ENCODE measurements at places on chromosomes 5 and 9.

DNA sequence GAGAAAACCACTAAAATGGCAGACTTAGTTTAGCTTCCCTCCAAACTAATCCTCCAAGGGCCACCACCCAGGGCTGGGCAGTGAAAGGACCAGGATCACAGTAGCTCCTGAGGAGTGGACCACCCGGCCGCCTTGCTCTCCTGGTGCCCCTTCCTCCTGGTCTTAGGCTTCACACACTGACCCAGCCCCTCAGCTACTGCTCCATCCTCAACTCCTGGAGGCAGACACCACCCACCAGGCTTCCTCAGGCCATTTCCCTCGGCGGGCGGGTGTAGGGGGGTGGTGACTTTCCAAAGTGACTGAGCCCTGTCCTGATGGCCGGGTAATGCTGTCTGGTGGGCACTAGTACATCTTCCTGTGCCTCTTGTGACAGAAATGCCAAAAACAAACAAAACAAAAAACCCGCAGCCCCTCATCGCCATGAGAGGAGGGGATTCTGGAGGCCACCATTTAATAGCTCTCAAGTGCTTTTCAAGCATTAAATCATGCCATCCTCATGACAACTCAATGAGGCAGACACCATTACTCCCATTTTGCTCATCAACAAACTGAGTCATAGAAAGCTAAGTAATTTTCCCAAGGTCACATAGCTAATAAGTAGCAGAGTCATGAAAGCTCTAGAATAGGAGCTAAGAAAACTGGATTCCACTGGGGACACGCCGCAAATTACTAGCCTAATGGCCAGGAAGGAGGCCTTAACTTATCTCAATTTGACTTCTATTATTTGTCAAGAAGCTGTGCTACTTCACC, 91.3 kb upstream of the LRRTM2 start:
- DNase-seq = no peak

DNA sequence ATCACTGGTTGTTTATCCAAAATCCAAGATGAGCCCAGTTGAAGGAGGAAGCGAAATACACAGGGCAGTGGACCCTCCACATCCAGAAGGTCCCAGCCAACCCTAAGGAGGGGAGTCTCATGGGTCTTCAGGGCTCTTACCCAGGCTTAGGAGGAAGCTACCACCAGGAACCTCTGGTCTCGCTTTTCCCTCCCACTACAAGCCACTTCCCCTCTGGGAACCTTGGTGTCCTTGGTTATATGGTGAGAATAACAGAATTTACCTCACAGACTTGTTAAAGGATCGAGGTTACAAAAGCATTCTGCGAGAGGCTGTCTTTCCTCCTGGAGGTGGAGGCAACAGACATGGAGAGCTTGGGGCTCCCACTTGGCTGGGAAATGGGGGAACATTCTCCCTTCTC, 3.4 kb downstream of the HIGD2A start:
- no peak for DNase-seq

DNA sequence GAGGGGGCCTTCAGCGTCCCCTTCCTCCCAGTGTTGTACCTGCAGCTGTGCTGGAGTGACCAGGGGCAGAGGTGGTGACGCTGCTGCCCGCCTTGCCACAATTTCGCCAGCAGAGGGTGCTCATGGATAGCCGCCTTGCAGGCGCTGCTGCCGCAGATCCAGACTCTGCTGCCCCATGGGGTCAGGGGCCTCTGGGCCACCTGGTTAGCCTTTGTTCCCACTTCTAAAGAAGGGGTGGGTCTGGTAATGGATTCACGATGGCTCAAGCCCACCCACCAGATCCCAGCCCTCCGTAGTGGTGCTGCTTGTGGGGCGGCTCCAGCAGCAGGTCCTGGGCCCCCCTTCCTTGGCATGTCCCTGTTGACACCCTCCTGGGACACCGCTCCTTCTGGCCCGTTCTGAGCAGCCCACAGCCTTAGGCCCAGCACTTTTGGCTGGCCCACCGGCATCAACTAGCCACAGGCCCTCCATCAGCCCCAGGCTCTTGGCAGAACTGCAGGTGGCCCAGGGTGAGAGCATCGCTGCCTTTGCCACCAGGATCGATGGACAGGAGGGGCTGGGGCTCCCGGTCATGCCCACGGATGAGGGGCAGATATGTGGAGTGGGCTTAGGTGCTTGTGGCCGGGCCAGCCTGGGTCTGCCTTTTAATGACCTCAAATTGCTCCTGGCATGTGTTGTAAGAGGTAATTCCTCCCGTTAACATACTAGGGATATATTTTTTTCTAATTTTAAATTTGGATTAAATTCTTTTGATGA, 57.2 kb downstream of the COL5A1 start:
- peak; percentile 74 for DNase-seq

GRCh38 chr9:99459919-99460318, 237.8 kb downstream of the SEC61B start:
- DNase-seq = peak; percentile 32

- no peak for DNase-seq
Observed at GRCh38 chr5:170121321-170121720, 15.6 kb downstream of the FOXI1 start.

DNA sequence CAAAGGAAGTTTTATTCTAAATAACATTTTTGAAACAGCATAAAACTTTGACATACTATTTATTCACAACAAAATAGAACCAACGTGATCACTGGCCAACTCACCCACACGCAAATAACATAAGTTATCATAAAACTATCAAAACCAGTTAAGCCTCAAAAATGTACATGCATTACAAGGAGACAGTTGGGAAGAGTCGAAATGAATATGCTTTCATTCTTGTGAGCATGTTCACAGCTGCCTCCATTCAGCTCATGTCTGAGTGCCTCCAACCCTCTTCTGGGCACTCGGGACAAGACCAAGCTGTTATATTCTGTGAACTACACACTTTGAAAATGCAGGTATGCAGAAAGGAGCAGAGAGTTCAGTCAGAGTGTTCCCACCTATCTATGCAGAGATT, 284.9 kb downstream of the BNC2 start:
- no peak for DNase-seq

DNA sequence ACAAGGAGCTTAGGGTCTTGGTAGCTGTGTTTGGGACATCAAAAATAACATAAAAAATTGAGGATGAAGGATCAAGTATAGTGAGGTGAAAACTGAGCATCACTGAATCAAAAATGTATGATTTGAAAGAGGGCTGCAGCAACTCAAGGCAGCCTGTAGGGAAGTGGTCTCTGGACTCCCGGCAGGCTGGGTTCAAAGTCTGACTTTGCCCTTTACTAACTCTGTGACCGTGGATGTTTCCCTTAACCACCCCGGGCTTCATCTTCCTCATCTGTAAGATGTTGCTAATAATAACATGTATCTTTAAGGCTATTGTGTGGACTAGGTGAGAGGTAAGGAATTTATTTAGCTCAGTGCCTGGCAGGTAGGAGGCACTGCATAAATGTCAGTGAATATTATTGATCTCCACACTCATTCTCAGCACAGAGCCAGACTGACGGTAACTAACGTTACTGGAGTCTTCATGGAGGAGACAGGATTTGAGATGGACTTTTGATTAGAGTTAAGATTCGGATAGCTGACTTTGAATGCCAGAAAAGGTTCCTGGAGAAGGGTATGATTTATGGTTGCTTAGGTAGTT, 367.3 kb downstream of the NDUFS4 start:
- DNase-seq = no peak

DNA sequence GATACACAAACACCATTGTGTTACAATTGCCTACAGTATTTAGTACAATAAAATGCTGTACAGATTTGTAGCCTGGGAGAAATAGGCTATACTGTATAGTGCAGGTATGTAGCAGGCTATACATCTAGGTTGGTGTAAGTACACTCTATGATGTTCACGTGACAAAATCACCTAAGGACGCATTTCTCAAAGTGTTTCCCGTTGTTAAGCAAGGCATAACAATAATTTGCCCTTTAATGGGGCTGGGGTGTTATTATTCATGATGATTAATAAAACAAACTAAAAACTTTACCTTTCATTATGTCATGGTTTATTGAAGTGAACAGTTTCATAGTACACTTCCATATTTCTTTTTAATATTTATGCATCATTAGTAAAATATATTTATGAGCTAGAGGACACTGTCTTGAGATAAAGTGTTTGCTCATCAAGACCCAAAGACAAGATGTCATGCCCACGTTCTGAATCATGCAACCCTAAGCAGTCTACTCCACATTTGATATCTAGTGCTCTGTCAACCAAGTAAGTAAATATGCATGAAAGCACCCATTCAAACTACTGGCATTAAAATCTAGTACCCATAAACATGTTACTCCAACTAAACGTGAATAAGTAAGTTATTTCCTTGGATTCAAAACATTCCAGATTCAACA, 220.5 kb downstream of the NR2F1-AS1 start:
- DNase-seq = no peak

DNA sequence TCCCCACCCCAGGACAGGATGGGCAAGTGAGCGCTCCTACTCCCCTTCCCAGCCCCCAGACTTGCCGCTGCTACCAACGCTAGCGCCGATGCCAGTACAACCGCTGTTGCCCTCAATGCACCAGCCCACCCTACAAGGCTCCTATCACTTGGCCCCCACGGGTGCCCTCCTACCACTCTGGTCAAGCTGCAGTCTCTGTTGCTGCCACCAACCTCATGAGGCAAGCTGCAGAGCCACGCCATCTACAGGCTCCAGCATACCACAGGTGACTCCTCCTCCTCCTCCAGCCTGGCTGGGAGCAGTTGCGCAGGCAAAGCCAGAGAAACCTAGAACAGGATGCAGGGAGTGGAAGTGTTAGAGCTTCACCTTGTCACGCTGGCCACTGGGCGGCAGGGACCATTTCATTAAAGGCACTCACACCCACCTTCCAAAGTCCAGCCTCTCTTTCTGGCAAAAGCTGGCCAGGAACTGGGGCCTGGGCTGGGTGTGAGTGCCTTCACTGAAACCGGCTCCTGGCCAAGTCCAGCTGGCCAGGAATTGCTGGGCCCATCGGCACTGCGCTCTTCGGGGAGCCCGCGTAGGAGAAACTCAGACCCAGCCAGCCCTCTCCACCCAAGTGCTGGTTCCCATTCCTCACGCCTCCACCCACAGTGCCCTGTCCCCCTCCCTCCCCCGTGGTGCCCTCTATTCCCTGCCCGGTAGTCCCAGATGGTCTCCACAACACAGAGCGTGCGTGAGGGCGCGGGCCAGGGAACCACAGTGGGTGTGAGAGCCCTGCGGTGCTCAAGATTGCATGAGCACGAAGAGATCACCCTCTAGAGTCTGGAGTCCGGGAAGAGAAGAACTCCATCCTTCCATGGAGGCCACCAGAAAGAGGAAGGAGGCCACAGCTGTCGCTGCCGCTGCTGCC, 1.6 kb upstream of the PCAT7 start:
- DNase-seq = no peak

DNA sequence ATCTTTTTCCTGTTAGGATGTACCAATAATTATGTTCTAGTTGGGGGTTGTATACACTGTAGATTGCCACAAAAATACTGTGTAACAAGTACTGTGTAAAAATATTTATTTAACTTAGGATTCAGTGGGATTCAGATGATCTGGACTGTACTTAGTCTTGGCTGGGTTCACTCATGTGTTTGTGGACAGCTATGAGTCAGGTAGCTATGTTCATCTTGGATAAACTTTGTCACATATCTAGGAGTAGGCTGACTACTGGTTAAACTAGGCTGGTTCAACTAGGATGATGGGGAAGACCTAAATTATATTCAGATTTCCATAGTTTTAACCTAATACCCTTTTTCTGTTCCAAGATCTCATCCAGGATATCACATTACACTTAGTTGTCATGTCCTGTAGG, 32.1 kb upstream of the TNFSF15 start:
- DNase-seq = no peak

DNA sequence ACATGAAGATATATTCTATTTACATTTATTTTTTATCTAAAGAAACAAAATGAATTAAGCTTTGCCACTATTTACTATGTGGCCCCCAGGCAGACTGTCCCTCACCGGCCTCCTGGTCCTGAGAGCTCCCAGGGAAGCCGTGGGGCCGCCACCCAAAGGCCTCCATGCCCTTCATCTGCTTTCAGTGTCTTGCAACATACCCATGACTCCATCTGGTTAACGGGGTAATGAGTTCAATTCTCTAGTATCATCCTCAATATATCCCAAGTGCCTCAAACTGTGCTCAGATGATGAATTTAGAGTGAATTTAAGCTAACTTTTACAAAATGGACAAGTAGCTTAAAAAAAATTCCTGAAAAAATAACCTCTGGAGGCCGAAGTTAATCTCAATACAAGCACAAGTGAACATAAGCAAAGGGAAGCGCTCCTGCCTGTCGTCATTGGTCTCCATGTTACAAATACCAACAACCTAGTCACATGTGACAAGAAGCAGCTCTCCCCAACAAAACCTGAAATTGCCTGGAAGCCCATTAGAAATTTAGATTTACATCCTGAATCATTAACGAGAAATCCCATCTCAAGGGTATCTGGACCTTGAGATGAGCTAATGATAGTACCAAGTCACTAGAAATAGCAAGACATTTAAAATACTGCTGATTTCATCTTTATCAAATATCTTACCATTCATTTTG, 26.1 kb downstream of the DAP start:
- DNase-seq = no peak

GRCh38 chr5:109546461-109546860, 136.7 kb upstream of the PJA2 start:
- DNase-seq = no peak

DNA sequence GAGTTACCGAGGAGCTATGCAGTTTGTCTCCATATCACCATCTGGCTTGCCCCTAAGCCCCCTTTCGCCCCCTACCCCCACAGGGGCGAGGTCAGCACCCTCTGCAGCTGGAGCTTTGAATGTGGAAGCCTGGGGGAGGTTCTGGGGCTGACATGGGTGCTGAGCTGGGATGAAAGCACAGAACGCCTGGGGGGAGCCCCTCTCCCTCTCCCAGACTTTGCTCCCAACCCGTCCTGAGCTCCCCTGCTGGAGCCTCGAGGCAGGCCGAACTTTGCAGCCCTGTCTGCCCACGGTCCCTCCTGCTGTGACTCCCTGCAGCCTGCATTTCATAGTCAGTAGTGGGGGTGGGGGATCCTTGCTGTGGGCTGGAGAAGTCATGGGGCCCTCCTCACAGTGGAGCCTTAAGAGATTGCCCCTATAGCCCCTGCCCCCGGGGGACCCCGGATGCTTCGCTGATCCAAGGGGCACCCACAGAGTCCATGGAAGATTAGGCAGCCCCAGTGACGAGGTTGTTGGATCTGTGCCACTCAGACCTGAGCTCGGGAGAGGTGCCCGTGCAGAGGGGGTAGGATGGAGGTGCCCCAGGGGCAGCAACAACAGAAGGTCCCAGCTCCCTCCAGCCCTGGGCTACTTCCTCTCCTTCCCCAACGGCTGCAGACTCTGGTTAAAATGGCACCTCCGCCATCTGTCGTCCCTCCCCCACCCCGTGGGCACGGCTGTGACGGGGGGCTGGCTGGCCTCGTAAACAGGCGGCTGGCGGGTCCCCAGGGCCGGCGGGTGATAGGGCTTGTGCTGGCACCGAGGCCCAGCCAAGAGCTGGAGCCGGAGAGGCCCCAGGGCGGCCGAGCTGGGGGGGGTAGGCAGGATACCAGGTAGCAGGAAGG, 162.0 kb downstream of the C9orf50 start:
- peak; percentile 83 for DNase-seq

Data from femur (tissue), 1 donor.